SJCRH30 (cell line): ENCODE measurements at places on chromosomes 7 and 10. TPM values are rescaled to one million over a fixed set of nuclear protein-coding genes. Genes with fewer than 3 reads are reported as not detected.

SUV39H2 gene
- 63.3 and 72.7 TPM in 2 replicates for total RNA-seq

- H3K36me3 ChIP-seq = no peaks in the 10 kb centered on the region
- no peak overlapping the region for H3K27ac ChIP-seq
- no peak overlapping the region for H3K4me3 ChIP-seq
- no peaks in the 10 kb centered on the region for H3K27me3 ChIP-seq
Measured at GRCh38 chr10:76811430-76811829, 826.2 kb downstream of the KCNMA1 start.

LIPK gene
- total RNA-seq = not detected in 2 replicates

DNA sequence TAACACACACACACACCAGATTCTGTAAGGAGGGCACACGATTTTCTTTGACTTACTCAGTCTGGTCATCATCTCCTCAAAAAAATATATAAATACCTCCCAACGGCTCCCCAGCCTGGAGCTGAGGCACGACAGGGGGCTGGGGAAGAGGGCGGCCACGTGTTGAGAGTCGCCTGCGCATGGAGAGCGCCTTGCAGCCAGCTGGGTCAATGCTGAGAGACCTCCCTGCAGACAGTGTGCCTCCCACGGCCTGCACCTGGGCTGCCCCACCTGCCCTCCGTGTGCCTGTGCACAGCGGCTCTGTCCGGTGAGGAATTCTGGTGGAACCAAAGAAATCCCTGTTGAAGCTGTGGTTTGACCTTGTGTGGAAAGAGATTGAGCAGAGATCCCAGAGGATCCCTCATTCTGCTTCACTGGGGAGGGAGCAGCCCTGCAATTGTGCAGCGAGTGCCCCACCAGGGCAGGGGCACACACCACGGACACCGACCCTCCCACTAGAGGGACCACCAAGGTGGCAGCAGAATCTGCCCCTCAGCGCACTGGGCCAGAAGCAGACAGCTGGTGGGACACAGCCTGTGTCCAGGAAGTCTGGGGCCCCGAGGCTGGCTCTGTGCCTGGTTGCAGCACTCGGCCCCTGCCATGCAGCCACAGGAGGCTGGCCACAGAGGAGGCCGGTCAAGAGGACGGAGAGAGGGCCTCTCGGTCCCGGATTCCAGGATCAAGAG lies 150.5 kb upstream of the PPP2R2D start:
- no peak overlapping the region for H3K27ac ChIP-seq
- no peaks in the 10 kb centered on the region for H3K27me3 ChIP-seq
- DNase-seq = no peak

DNA sequence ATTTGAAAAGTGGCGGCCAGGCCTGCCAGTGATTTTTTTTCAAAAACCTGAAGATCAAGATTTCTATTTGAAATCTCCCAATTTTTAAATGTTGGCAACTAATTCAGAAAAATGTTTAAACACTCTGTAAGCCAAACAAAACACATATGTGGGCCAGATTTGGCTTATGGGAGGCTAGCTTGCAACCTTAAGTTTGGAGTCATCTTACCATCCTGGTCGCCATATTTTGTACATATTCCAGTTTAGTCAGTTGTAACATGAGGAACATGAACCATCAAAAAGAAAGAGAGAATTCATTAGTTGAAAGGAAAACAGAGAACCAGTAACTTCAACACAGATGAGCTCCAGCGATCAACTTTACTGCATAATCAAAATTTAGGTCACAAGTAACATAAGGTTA lies 115.4 kb downstream of the TMEM26 start:
- H3K36me3 ChIP-seq = no peaks in the 10 kb centered on the region
- no peak overlapping the region for H3K27ac ChIP-seq

GRCh38 chr10:4371691-4372295 lies 454.2 kb upstream of the AKR1E2 start:
- H3K27ac ChIP-seq = no peak overlapping the region; the same call in 1 of the 2 replicates
- no peak overlapping the region for H3K4me3 ChIP-seq
- no peaks in the 10 kb centered on the region for H3K36me3 ChIP-seq
- H3K27me3 ChIP-seq = no peaks in the 10 kb centered on the region
- peak; percentile 6 for DNase-seq
- peaks cover 27% of the 10 kb centered on the region for H3K4me1 ChIP-seq

- H3K4me3 ChIP-seq = no peak overlapping the region
- DNase-seq = no peak
- H3K27ac ChIP-seq = no peak overlapping the region
Measured at GRCh38 chr7:95490231-95490762, 4.6 kb downstream of the ASB4 start.

DNA sequence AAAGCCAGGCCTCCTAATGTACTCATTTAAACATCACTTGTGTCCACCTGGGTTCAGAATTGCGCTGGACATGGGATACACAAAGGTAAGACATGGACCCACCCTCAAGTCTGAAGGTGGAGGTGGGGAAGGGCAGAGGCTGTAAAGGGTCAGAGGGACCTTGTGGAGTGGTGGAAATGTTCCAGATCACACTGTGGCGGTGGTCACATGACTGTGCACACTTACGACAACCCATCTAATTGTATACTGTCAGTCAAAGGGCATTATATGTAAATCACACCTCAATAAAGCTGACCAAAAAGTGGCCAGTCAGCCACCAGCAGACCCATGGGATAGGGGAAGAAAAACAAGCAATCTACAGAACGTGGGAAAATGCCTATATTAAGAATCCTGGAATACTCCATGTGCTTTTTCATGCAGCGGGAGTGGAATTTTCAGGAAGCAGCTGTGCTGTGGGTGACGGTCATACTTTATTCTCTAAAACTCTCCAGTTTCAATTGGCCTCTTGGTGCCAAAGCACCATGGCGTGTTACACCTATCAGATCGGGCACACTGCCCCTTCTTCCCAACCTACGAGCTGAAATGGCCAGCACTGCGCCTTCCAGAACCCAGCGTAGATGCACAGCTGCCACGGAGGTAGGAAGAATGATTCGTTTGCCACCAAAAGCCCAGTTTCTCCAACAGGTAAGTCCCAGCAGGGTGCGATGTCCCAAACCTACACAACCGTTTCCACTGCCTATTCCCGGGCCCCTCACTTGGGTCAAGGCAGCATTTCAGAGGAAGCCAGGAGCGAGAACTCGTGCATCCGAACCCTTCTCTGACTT lies 69.8 kb downstream of the PRKAG2 start:
- no peak for DNase-seq
- H3K36me3 ChIP-seq = no peaks in the 10 kb centered on the region
- H3K27ac ChIP-seq = peak overlapping the region; percentile 94
- H3K27me3 ChIP-seq = no peaks in the 10 kb centered on the region

RAPGEF5 gene
- 0.03 and 0.14 TPM in 2 replicates for total RNA-seq

MGMT gene
- total RNA-seq = 1.2 and 1.5 TPM in 2 replicates

PPP1R17 gene
- total RNA-seq = not detected in 2 replicates

GRCh38 chr10:126253611-126253998 lies 134.7 kb downstream of the ADAM12 start:
- 0 out of 2 replicates have a peak, but pooled peaks cover 4% of the 10 kb centered on the region for H3K4me1 ChIP-seq
- no peaks in the 10 kb centered on the region for H3K36me3 ChIP-seq
- H3K4me3 ChIP-seq = no peak overlapping the region
- H3K27me3 ChIP-seq = no peaks in the 10 kb centered on the region
- peak overlapping the region; percentile 69 for H3K27ac ChIP-seq

SNX8 gene
- total RNA-seq = 18.0 and 27.5 TPM in 2 replicates

KIF5B gene
- total RNA-seq = 208 and 238 TPM in 2 replicates

DNA sequence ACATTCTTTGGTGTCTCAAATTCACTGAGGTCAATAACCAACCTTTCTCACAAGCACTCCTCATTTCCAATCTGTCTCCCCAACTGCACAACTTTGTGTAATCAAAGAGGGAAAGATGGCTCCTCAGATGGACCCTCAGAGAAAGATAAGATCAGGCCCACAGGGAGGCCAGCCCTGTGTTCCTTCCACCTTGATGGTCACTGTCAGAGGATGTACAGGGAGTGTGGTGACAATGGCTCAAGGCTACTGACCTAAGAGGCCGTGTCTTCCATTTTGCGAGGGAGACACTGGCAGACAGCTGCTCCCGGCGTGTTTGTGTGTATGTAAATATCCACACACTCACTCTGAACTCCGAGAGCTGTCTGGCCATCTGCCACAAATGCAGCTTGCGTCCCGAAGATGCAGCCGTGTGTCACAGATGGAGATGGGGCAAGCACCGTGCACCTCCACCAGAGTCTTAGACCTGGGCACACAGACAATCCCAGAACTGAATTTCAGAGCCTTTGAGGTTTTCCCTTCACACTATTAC lies 712.1 kb upstream of the NRP1 start:
- H3K4me3 ChIP-seq = no peak overlapping the region
- no peaks in the 10 kb centered on the region for H3K36me3 ChIP-seq
- H3K27ac ChIP-seq = no peak overlapping the region
- peaks cover 19% of the 10 kb centered on the region for H3K4me1 ChIP-seq
- peak; percentile 39 for DNase-seq
- H3K27me3 ChIP-seq = no peaks in the 10 kb centered on the region

- peaks cover 4% of the 10 kb centered on the region for H3K4me1 ChIP-seq
- H3K27me3 ChIP-seq = no peaks in the 10 kb centered on the region
- no peak overlapping the region for H3K27ac ChIP-seq
- no peak for DNase-seq
- no peaks in the 10 kb centered on the region for H3K36me3 ChIP-seq
- no peak overlapping the region for H3K4me3 ChIP-seq
Measured at GRCh38 chr10:121324678-121325213, 273.5 kb downstream of the FGFR2 start.

SFTPA1 gene
- total RNA-seq = not detected in 2 replicates

ARMC10 gene
- total RNA-seq = 27.4 and 31.2 TPM in 2 replicates

GRCh38 chr7:105808703-105809590 lies 67.5 kb downstream of the ATXN7L1 start:
- H3K4me3 ChIP-seq = no peak overlapping the region
- no peaks in the 10 kb centered on the region for H3K4me1 ChIP-seq
- no peak overlapping the region for H3K27ac ChIP-seq
- no peak for DNase-seq
- no peaks in the 10 kb centered on the region for H3K27me3 ChIP-seq

GRCh38 chr7:20913853-20914252 lies 127.2 kb upstream of the SP8 start:
- DNase-seq = no peak
- no peaks in the 10 kb centered on the region for H3K27me3 ChIP-seq
- no peak overlapping the region for H3K27ac ChIP-seq
- no peak overlapping the region for H3K4me3 ChIP-seq
- H3K36me3 ChIP-seq = no peaks in the 10 kb centered on the region

DNA sequence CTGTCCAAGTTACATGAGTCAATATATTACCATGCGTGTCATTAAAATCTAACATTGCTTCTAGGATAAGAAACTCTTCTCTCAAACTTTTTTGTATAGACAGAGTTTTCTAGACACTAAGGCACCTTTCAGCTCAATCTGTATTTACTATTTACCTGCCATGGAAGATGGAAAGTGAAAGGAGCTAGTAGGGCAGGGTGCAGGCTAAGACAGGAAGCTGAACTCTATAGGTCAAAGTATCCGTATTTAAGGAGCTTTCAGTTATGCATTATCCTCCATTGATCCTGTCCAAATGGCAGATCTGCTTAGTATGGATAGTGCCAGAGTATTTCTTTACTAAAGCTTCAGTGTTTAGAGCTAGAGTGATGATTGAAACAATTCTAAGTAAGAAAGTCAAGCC lies 612.8 kb downstream of the IPMK start:
- H3K4me3 ChIP-seq = no peak overlapping the region
- no peak overlapping the region for H3K27ac ChIP-seq
- H3K4me1 ChIP-seq = no peaks in the 10 kb centered on the region
- no peak for DNase-seq

FMC1 gene
- total RNA-seq = 18.0 and 21.7 TPM in 2 replicates
